Kasumi-1 (cell line): ENCODE measurements at places on chromosomes 2 and 18.

GRCh38 chr2:39120521-39120770 lies 405 bp downstream of the SOS1 start:
- no peak for DNase-seq

DNA sequence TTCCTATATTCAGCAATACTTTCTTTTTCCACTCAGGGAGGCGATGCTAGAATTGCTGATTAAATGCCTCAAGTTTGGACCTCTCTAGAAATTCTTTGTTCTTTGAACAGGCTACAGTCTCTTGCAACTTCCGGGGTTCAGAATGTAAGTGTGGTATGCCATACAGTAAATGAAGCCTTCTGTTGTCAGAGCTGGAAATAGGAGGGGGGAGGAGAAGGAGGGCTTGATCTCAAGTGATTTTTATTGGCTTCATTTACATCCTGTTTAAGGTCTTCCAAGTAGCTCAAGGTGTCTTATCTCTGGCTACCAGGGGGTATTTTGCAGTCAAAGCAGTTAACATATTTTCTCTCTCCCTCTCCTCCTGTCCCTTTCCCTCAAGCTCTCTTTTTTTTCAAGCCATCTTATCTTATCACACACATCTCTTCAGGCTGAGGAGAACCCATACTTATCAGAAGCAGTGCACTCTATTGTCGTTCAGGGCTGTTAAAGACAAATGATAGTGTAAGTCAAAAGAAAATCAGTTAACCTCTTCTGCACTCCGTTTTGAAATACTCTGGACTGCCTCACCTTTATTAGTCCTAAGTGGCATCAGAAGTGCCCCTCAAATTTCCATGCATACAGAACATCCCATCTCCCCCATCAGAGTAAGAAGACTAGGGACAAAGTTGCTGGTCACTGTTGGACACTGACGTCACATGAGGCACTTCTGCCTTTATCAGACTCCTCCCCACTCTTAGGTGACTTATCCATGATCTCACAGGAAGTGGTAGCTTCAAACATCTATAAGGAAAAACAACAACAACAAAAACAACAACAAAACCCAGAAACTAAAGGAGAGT lies 112.2 kb downstream of the ZNF521 start:
- no peak for DNase-seq

- DNase-seq = peak; percentile 40
Measured at GRCh38 chr2:88181511-88181910, 11.4 kb downstream of the THNSL2 start.

DNA sequence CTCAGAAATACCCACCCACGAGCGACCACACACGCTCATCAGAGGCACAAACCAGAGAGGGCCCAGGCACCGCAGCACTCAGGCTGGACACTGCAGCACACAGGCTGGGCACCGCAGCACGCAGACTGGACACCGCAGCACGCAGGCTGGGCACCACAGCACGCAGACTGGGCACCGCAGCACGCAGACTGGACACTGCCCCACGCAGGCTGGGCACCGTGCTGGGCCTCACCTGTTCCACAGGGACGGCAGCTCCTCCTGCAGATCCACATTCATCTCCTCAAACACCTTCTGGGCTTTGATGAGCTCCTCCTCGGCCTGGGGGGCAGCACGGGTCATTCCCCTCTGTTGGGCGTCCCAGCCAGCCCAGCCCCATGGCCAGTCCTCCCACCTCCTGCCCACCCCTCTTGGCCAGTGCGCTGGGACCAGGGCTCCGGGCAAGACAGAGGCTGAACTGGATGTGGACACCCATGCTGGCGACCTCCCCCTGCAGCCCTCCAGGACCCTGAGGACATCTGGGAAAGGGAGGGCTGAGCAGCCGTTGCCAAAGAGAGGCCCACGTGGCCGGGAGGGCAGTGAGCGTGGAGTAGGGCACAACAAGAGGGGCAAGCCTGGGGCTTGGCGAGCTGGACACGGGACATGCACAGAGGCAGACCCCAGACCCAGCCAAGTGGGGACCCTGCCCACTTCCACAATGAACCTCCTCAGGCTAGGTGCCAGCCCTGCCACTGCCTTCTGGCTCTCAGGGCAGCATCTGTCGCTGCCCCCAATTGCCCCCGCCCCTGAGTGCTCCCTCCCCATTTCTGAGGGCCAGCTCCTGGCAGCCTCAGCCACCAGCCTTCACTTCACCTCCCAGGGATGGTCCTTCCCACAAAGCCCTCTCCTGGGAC lies 43.0 kb downstream of the BIN1 start:
- DNase-seq = no peak

GRCh38 chr18:8426401-8426800 lies 182.8 kb upstream of the RAB12 start:
- no peak for DNase-seq

DNA sequence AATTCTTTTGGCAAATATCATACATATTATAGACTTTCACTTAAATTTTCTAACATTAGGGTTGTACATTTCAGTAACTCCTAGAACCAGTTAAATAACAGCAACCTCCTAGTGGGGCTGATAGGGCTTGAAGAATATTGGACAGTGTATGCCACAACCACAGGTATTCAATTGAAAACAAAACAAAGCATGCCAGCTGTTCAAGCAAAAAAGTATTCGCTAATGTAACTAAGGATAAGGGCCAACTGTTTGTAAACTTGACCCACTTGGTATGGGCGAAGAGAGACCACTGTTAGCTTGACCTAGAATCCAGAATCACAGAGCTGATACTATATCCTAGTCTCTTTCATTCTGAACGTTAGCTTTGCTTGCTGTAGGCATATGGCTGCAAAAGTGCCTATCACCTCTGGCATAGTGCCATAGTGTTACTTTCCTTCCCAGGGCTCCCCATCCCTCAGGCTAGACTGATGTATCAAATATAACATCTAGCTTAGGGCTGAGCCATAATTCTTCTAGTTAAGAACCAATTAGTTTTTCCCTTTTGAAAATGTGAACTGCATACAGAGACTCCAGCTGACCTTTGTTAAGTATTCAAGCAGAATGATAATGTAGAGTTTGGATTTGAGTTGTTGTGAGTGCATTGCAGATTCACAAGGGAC lies 458.8 kb upstream of the NRXN1 start:
- DNase-seq = no peak
